Gastrocnemius medialis (tissue), 4 donors: ENCODE measurements at places on chromosomes 5 and 9. TPM values are rescaled to one million over a fixed set of nuclear protein-coding genes. Genes with fewer than 3 reads are reported as not detected.

Gene RAB3C
- total RNA-seq, result 0.73 TPM

Gene RNF180
- total RNA-seq, result 14.3 TPM

Gene CCL28
- not detected for total RNA-seq

GRCh38 chr5:149893403-149893931, 51.1 kb downstream of the PDE6A start:
- DNase-seq, result no peak

DNA sequence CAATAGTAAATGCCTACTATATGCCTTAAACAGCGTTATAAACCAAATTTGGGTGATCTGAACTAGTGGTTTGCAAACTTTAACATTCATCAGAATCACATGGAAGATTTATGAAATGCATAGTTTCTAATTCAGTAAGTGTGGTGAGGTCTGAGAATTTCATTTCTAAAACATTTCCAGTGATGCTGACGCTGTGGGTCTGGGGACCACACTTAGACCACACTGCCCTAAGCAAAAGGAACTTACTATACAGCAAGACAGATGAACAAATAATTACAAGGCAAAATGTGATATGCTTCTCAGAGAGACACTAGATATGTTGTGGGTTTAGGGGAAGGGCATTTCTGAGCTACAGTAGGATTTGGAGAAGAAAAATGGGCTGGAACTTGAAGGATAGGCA, 72.6 kb downstream of the OXCT1 start:
- DNase-seq, result no peak

- DNase-seq, result no peak
These were observed 65.7 kb upstream of the IL6ST start for GRCh38 chr5:56060276-56061110.

DNA sequence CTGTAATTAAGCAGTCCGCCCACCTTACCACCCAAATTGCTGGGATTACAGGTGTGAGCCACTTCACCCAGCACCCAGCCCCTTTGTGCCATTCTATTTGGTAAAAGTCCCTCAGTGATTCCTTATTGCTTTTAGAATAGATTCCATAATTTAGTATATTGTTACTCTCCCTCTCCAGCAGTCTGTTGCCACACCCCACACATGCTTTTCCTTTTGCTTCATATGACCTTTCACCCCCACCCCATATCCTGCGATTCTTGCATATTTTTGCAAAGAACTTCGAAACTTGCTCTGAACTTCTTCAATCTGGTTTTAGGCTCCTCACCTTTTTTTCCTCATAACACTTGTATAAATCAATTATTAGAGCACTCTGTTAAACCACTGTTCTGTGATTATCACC, 100.2 kb downstream of the MTREX start:
- DNase-seq, result no peak

DNA sequence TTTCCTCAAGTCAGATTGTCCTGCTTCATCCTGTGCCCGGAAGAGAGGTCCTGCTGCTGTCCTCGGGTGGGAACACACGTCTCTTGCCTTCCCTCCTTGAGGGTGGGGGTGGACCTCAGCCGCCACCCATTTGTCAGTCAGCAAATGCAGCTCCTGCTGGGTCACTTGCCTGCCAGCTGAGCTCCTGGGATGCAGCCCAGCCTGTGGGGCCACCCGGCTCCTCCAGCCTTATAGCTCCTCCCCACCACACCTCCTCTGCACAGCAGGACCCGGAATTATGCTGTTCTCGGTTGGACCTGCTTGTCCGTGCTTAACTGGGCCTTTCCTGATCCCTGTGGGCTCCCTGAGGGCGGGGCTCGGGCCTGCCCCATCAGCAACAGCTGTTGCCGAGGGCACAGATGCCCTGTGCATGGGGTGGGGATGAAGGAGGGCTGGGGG, 52.7 kb downstream of the RXRA start:
- DNase-seq, result peak; percentile 86

- DNase-seq, result no peak
These were observed 25.6 kb upstream of the SCAMP1 start for GRCh38 chr5:78334811-78335210.

- DNase-seq, result no peak
These were observed 45.2 kb upstream of the SARDH start for GRCh38 chr9:133783331-133783731.

DNA sequence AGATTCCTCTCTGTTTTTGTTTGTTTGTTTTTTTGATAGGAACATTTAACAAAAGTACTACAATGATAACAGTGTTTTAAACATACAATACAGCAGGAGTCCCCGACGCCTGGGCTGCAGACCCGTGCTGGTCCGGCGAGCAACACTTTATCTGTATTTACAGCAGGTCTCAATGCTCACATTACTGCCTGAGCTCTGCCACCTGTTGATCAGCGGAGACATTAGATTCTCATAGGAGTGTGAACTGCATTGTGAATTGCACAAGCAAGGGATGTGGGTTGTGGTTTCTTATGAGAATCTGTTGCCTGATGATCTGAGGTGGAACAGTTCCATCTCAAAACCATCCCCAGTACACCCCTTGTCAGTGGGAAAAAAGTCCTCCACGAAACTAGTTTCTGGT, 1068.5 kb upstream of the CDH10 start:
- DNase-seq, result no peak

DNA sequence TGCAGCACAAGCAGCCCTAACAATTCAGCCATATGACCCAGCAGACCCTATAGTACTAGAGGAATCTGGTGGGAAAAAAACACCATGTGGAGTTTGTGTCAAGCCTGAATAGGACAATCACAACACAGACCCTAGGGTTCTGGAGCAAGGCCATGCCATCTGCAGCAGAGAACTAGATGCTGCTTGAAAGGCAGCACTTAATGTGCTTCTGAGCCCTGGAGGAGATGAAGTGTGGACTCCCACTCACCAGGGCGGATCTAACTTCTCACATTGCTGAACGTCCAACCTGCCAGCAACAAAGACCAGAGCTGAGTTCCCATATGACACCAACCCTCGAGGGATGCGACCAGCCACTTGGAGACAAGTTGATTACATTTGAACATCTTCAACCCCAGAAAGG, 43.2 kb downstream of the GABBR2 start:
- no peak for DNase-seq

DNA sequence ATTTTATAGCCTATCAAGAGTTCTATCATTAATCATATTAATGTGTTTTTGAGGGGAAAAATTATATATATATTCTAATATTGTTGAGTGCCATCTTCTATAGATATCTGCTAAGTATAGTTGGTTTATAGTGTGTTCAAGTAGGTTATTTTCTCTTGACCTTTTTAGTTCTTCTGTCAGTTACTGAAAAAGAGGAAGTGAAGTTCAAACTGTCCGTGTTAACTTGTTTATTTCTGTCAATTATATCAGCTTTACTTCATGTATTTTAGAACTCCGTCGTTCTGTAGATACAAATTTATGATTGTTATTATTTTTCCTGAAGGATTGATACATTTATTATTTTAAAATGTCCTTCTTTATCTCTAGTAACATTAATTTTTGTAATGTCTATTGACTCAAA, 1209.1 kb downstream of the CDH12 start:
- DNase-seq, result no peak

DNA sequence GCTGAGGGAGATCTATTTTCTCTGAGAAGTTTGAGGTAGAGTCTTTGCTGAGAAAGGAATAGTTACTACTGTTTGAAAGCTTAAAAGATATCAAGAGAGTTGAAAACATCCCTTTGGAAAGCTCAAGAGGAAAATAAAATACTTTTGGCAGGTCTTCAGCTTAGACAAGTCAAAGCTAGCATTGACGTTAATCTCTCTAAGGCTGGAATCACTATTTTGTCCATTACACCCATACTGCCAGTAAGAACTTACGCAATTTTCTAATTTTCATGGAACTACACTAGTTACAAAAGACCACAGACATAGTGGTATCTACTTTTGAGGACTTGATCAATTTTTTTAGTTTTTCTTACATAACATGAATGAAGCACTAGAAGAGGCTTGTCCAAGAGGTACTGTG, 494.9 kb downstream of the PSAT1 start:
- no peak for DNase-seq

- no peak for DNase-seq
These were observed 54.7 kb downstream of the SECISBP2 start for GRCh38 chr9:89372979-89373378.
